Naive thymus-derived CD8-positive, alpha-beta T cell (primary cell): ENCODE measurements at places on chromosomes 7 and 10. TPM values are rescaled to one million over a fixed set of nuclear protein-coding genes. Genes with fewer than 3 reads are reported as not detected.

Gene HOXA4
- total RNA-seq: not detected

Gene CCL24
- not detected for total RNA-seq

Gene C10orf95
- 0.73 TPM for total RNA-seq

GRCh38 chr7:19869979-19870378 lies 96.6 kb upstream of the TMEM196 start:
- no peaks in the 10 kb centered on the region for H3K27me3 ChIP-seq
- no peaks in the 10 kb centered on the region for H3K4me1 ChIP-seq
- H3K36me3 ChIP-seq: no peaks in the 10 kb centered on the region

- H3K27ac ChIP-seq: peak overlapping the region; percentile 93
- no peaks in the 10 kb centered on the region for H3K27me3 ChIP-seq
- peaks cover 72% of the 10 kb centered on the region for H3K4me1 ChIP-seq
- no peaks in the 10 kb centered on the region for H3K36me3 ChIP-seq
- H3K4me3 ChIP-seq: peak overlapping the region; percentile 87
These were observed 2.0 kb downstream of the CUL1 start for GRCh38 chr7:148700661-148701064.
